ENCODE measurements at places on chromosomes 3 and 15.

DNA sequence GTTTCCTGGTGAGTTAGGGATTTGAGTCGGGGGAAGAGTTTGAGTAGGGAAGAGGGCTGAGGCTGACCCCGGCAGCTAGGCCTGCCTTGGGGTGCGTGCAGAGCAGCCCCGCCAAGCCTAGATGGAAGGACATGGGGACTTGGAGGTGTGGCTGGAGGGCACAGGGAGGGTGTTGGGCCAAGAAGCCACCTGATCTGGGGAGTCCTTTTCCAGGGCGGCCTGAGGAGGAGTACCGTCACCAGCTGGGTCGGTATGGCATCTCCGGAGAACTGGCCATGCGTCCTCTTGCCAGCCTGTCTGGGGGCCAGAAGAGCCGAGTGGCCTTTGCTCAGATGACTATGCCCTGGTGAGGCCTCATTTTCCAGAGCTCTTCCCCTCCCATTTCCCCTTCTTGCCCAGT lies 6.9 kb downstream of the ABCF3 start:
- DNase-seq = no peak

DNA sequence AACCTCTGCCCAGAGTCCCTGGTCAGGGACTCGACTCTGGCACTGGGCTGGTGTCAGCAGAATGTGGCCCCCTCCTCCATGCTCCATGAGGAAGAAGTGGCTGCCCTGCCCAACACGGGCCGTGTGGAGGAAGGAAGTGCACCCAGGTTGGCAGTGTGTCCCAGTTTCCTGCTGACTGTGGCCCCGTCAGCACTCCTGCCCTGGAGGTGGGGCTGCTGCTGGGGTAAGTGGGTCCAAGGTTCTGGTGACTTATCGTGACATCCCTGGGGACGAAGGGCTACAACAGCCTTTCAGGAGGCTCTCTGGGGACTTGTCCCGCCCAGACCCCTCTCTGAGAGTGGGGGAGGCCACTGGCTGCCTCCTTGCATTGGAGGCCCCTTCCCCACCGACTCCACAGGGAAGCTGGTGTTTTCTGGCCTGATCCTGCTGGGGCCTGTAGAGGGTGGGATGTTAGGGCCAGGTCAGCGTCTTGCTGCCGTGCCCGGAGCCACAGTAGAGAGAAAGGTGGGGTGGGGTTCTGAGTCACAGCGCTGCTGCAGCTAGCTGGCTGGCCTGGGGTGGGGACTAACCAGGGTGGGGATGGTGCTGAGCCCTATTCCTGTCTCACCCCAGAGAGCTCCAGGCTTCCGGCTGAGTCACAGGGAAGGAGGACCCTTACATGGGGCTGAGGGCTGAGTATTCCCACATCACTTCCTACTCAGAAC lies 10.5 kb downstream of the SEMA4B start:
- no peak for DNase-seq

DNA sequence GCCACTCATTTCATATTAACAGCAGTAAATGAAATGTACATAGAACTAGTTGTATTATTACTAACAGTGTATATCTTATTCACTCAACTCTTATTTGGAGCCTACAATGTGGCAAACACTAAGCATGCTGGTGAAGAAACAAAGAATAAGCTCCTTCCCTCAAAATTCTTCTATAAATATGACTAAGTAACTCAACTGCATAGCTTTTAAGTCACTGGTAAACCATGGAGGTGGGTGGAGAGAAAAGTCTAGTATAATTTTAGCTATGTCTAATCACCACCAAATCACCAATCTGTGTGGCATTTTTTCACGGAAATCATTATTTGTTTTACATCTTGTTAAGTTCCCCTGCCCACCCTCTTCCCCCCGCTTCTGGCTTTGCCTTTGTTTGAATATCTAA lies 17.5 kb downstream of the COPS2 start:
- no peak for DNase-seq

- no peak for DNase-seq
These were observed 57.0 kb upstream of the GPR149 start for GRCh38 chr3:154486949-154487348.

GRCh38 chr3:15325228-15325627 lies 7.2 kb downstream of the SH3BP5 start:
- no peak for DNase-seq

GRCh38 chr15:33218071-33218491 lies 23.6 kb upstream of the FMN1 start:
- DNase-seq = no peak

- DNase-seq = no peak
These were observed 47.0 kb upstream of the RARB start for GRCh38 chr3:25381083-25381482.

GRCh38 chr3:140904521-140904920 lies 37.1 kb upstream of the SLC25A36 start:
- no peak for DNase-seq

DNA sequence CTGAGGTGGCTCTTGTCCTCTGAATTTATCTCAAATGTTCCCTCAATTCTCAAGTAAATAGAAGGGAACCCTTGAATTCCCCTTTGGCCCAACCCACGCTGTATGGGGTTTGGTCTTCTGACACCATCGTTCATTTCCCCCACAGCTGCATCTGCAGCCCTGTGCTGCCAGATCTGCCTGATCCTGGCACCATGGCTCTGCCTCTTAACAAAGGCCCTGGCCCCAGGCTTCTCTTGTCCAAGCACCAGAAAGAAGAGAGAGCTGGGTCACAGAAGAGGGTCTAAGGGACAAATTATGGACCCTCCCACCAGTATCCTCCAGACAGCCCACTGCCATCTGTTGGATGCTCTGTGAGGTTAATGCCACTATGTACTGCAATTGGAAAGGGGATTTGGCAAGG lies 1.8 kb downstream of the MAP1A start:
- DNase-seq = no peak

DNA sequence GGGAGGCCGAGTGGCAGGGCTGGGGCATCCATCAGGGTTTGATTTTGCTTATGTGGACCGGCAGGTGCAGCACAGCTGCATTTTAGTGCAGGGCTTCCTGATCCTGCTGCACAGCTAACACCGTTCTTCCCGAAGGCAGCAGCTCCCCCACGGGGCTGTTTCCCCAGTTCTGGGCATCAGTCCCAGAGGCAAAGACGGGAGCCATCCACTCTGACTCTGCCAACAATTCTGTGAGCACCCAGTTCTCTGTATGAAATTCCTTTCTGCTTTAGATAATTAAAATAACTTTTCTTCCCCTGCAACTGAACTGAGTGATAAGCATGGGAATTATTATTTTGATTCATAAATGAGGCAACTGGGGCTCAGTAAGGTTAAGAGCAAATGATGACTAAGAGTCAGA lies 262.9 kb upstream of the ATP10A start:
- DNase-seq = no peak

GRCh38 chr3:39064646-39065045 lies 12.8 kb downstream of the WDR48 start:
- no peak for DNase-seq

- no peak for DNase-seq
These were observed 13.2 kb upstream of the GOLM2 start for GRCh38 chr15:44275150-44275830.

- no peak for DNase-seq
These were observed 51.5 kb upstream of the GSK3B start for GRCh38 chr3:120145542-120146285.

DNA sequence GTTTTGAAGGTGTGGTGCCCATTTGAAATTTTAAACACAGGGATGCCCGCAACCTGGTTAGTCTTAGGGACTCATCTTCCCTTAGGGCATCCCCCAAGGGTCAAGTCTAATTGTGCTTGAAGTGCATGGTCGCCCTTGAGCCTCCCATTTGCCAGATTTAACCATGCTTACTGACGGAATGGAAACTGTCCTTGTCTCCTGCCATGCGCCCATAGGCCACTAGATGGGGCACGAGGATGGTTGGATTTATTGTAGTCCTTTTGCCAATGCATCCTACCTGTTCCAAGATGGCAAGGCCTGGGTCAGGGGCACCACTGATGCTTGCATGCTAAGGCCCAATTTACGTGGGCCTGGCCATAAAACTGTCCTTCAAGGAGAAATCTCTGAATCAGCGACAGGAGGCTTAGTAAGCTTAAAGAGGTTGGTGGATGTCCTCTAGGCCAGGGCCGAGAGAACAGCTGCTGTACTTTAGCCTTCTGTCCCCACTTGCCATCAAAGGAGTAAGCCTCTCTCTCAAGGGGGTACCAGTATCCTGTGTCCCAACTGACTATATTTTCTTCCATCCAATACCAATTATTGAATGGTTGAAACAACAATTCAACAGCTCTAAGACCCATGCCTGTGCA lies 355.4 kb downstream of the OTOL1 start:
- no peak for DNase-seq

- DNase-seq = no peak
These were observed 6.4 kb upstream of the TBC1D21 start for GRCh38 chr15:73866881-73867410.

- DNase-seq = no peak
These were observed 35.5 kb downstream of the FAH start for GRCh38 chr15:80188251-80188650.

- DNase-seq = no peak
These were observed 66.7 kb downstream of the PLD1 start for GRCh38 chr3:171743327-171744157.

- no peak for DNase-seq
These were observed 440.5 kb upstream of the ARPP21 start for GRCh38 chr3:35198857-35199256.

DNA sequence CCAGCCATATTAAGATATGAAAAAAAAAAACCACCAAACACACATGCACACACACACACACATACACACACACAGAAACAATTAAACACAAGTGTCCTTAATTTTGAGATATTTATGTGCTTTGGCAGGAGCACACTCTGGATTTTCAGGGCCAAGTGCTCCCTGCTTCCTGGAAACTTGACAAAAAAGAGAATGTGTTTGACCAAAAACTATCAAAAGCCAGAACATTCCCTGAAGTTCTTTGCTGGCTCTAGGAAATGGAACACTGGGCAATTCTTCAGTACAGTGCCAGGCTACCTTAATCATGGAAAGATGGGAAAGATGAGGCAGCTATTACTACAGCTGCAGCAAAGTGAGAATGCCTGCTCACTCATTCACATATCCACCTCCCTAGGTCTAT lies 44.6 kb downstream of the P3H2 start:
- no peak for DNase-seq

DNA sequence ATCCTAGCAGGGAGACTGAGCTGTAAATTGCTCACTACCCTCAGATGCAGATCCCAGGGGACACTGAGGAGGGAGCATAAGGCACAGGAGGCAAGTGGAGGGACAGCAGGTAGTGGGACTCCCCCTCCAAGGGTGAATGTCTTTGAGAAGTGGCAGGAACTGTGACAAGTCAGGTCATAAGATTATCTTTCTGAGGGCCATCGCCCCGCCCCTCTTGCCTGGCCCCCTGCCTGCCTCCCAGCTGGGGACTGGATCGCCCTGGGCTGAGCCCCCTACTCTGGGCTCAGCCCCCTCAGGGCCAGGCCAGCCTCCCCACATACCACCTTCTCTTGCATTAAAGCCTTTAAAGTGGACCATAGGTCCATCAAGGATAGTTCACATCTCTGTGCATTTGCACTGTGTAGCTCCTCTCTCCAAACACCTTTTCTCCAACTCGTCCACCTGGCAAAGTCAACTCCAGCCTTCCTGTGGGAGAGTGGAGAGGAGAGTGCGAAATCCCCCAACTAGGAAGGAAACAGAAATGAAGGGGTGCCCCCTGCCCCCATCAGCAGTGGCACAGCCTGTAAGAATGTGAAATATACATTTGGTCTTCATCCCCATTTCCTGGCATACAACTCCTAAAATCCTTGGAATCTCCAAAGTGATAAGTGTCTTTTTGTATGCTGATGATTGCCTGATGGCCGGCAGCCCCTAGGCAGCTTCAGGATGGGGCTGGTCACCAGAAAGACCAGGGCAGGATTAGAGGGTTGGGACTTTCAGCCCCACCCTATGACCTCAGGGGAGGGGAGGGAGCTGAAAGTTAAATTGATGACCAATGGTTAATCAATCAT lies 14.7 kb downstream of the PIF1 start:
- DNase-seq = no peak

- no peak for DNase-seq
These were observed 15.7 kb downstream of the PDIA5 start for GRCh38 chr3:123082370-123083065.

DNA sequence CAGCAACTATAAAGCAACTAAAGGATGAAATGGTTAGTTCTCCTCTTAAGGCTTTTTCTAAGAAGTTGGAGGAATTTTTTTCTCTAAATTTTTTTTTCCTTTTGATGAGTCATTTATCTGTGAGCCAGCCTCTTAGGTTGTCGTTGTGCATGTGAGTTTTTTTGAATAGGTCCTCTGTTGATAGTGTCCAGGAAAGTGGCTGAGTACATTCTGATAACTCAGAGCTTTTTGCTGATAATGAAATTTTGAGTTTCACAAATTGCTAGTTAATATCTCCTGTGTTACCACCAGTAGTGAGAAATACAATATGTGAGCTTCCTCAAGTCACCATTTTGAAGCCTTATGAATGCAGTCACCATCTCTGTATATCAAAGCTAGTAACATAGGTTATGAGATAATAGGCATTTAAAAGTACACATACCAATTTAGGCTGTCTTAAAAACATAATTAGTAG lies 7.1 kb upstream of the LXN start:
- no peak for DNase-seq

DNA sequence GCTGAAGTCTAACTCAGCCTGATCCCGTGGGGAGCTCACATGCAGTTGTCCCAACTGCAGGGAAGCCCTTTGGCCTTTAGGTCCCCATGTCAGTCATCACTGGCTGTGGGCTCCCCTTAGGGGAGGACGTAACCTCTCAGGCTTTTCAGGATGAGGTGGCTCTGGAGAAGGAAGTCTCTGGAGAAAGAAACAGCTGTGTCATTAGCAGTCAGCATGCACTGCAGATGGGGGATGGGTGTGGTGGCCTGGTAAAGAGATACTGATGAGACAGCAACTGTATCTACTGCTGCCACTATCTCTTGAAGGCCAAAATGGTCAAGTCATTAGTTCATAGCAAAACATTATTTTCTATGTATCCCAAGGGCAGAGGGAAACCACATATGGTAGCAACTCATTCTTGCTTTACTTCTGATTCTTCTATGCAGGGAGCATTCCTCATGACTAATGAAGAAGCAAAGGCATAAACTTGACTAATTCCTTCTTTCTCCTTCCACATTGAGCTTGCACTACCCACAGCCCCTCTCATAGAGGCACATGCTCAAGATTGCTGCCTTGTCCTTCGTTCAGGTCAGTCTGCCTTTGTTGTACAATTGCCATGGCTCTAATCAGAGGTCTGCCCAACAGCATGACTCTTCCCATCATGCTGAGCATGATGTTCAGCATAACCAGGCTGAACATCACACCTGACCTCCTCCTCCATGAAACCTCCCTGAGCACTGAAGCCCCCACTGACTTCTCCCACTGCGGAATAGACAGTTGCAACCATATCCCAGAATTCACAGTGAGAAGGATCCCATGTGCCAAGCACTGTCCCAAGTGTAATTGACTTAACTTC lies 47.8 kb upstream of the TMEM158 start:
- no peak for DNase-seq
